ENCODE measurements at places on chromosomes 11 and 22.

DNA sequence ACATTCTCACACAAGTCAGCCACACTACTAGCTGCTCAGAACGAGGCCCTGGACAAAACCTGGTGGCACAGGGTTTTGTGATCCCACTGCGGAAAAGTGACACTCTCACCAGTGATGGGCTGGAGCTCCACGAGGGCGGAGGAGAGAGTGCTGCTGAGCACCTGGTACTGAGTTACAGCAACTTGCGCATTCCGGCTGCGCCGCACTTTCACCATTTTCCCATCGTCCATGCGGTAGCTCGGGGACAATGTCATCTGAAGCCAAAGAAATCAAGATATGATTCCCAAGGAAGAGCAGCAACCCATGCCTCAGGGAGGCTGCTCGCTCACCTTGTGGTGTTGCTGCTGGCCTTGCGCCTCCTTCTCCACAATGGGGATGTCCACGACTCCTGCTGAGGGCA lies 6.1 kb downstream of the RPUSD4 start:
- no peak for DNase-seq

DNA sequence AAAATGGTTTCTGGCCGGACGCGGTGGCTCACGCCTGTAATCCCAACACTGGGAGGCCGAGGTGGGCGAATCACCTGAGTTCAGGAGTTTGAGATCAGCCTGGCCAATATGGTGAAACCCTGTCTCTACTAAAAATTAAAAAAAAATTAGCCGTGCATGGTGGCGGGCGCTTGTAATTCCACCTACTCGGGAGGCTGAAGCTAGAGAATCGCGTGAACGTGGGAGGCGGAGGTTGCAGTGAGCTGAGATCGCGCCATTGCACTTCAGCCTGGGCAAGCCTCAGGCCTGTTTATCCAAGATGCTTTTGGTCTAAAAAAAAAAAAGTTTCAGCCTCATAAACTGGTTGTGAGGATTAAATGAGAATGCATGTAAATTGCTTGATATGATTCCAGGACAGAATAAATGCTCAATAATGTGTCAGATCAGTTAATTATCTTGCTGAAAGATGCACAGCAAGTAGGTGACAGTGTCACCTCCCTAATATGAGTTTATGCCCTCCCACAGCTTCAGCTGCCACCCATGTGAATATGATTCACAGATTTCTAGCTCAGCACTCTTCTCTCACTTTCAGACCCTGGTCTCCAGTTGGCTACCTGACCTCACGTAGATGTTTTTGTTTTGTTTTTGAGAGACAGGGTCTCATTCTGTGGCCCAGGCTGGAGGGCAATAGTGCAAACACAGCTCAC lies 1.1 kb upstream of the ALG8 start:
- DNase-seq: no peak

GRCh38 chr11:36131721-36132397 lies 157.4 kb downstream of the COMMD9 start:
- DNase-seq: peak; percentile 39

DNA sequence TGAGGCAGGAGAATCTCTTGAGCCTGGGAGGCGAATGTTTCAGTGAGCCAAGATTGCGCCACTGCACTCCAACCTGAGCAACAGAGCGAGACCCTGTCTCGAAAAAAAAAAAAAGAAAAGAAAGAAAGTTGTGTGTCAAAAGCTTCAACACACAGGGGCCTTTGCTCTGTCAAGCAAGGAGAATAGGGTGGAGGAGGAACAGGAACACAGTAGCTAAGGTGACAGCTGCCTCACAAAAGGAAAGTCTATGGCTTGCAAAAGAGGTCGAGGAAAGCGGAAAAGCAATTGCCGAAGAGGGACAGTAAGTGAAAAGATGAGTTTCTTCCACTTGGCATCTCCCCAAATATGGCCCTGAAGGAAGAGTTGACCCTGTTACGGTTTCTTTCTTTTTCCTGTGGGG lies 26.5 kb upstream of the TMA7B start:
- no peak for DNase-seq

- DNase-seq: peak; percentile 22
Measured at GRCh38 chr22:27372969-27373670, 428.4 kb downstream of the MN1 start.

DNA sequence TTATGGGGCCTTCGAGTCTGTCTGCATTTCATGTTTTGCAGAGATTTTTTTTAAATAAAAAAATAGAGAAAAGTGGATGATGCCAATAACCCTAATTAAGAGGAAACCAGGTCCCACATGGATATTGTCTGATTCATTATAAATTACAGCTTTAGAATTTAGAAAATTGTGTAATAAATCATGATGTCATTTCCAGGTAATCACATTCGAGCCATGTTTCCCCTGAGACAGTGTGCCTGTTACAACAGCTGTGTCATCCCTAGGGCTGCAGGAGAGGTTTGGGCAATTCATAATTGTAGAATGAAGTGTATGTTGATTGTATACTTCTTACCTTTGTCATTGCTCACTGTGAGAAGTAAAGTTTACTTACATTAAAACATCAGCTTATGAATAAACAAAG lies 38.3 kb downstream of the NCAM1 start:
- no peak for DNase-seq

- no peak for DNase-seq
Measured at GRCh38 chr11:37107415-37107814, 509.4 kb upstream of the RAG2 start.

DNA sequence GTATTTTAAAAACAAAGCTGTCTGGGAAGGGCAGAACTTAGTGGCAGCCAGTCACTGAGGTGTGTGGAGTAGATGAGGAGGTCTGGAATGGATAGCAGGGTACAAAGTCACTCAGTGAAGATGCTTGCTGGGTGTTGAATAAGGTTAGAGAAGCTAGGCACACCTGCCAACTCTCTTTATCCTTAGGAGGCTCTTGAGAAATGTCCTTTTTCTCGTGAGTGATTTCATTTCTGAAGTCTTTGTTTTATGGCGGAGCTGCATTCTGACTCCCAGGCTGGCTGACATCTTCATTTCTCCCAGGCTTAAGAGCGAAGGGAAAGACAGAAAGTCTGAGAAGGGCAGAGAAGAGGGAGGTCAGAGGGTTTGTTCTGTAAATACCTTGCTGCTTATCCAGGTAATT lies 31.0 kb downstream of the CECR2 start:
- DNase-seq: no peak

DNA sequence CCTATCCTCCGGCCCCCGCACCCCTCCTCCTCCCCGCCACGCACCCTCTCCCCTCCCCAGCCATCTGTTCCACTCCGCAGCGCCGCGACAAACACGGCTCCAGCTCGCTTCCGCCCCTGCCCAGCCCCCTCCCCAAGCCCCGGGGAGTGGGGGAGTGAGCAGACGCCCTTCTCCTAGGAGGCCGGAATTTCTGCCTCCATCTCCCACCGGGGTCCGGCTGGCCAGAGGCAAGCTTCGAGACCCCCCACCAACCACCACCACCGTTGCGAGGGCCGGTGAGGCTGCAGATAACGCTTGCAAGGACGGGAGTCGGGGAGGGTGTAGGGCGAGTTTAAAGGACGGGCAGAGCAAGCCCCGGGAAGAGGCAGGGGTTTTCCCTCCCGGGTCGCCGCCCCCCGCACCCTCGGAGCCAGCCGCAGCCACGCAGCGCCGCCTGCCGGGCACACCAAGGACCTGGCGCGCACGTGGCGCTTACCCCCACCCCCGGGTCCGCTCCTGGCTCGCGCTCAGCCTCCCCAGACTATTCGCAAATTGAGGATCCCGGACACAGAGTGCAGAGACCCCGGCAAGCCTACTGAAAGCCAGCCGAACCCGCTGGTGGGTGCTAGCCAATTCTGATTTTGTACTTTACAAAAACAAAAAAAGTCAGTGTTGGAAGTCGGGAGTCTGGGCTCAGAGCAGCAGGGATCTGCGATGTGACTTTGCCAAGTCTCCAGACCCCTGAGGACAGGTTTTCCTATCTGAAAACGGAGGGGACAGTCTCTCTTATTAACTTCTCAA lies 22.6 kb downstream of the RTN4RL2 start:
- peak; percentile 27 for DNase-seq

- no peak for DNase-seq
Measured at GRCh38 chr11:109986488-109986887, 106.7 kb upstream of the ZC3H12C start.

DNA sequence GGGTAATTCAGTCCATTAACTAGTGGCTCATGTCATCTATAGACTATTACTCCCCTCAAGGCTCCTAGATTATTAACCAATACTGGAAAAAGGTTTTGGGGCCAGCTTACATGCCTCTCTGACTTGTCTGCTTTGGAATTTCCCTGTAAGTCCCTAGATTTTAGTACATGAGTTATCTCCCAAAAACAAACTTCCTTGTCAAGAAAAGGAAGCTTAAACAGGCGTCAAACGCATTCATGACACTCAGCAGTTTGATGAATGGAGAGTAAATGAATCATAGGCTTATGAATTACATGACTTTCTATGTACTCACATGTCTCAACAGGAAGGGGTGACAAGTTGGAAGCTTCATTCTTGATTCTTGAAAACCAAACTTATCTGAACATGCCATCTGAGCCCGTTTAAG lies 70.8 kb downstream of the BLID start:
- peak; percentile 96 for DNase-seq

- peak; percentile 12 for DNase-seq
Measured at GRCh38 chr11:99814021-99814420, 793.3 kb downstream of the CNTN5 start.

- no peak for DNase-seq
Measured at GRCh38 chr11:1968454-1969002, 21.4 kb downstream of the MRPL23 start.

GRCh38 chr22:28395520-28395919 lies 284.1 kb downstream of the TTC28 start:
- no peak for DNase-seq

DNA sequence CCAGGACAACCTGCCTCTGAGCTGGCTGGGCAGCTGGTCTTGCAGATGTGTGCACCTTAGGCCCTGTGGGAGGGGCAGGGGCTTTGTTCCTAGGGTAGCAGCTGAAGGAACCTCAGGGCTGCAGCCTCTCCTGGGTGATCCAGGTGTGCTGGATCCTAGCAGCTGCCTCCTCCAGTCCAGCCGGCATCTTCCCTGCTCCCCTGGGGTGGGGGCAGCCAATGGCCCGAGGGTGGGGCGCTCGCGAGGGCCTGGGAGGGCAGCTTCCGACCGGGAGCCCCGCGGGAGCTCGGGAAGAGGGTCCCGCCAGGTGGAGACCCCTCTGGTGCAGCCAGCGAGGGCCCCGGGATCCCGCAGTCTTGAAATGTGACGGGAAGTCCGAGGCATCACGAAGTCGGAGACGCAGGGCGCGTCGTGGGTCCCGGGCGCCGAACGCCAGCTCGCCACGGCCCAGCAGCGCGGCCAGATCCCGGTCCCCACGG lies 1.7 kb downstream of the IFITM1 start:
- no peak for DNase-seq

- peak; percentile 81 for DNase-seq
Measured at GRCh38 chr11:121936781-121937447, 179.1 kb downstream of the BLID start.

GRCh38 chr22:45817745-45818423 lies 146.2 kb downstream of the ATXN10 start:
- DNase-seq: no peak

- peak; percentile 18 for DNase-seq
Measured at GRCh38 chr11:106409222-106409621, 331.8 kb downstream of the AASDHPPT start.

GRCh38 chr11:122273476-122274191 lies 157.6 kb upstream of the BLID start:
- no peak for DNase-seq

- DNase-seq: no peak
Measured at GRCh38 chr22:21632237-21632895, at the start of gene CCDC116. Gene CCDC116, plus strand, starts transcription at chr22:21632760. Its CDS starts 422 bp downstream, at chr22:21633182.

DNA sequence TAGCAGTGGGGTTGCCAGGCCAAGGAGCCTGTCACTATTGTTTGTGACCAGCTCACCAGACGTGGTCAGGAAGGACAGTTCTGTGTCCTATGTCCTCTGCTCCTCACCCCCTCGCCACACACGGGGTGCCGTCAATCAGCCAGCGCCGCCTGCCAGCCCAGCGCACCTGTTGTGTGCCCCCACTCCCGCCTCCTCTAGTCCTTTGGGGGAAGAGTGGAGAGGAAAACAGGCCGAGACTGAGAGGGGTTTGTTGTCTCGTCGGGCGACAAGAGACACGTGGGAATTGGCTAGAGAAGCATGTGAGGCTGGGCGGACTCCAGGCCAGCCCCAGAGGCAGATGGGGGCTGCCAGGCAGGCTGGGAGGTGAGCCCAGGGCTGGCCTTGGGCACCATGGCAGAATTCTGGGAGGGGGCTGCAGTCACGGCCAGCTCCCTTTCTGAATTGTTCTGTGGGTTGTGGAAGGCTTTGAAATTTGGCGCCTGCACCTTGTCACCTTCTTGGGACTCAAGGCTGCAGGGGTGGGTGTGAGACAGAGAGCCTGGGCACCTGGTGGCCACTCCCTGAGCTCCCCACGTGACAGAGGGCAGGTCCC lies 3.1 kb upstream of the KCNQ1OT1 start:
- DNase-seq: no peak

DNA sequence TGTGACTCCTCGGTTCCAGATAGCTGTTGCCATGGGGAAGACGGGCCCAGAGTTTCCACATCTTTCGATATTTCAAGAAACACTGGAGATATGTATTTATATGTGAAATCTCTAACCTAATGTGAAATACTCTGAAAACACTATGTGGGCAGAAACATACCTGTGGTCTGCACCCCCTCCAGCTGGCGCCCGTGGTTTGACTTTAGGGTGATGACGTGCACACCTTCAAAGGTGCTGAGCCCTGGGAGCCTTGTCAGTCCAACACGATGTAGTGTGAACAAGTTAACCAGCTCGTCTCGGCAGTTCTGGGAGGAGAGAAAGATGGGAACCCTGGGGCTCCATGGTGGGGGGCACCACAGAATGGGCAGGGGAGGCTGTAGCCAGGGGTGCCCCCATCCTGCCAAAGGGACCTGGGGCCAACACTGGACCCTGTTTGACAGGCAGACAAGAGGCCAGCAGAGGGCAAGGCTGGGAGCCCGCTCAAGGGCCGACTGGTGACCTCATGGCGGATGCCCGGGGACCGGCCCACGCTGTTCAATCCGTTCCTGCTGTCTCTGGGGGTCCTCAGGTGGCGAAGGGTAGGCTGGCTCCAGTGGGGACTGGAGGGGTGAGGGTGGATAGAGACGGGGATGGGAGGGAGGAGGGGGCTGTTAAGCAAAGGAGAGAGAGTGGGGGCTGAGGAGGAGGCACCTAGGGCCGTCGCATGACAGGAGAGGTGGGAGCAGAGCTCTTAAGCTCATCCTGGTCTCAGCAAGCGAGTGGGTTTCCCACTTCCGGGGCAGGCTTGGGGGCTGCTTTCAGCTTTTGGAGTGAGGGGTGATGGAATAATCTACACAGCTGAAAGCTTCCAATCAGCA lies 43.8 kb downstream of the TRIOBP start:
- no peak for DNase-seq

DNA sequence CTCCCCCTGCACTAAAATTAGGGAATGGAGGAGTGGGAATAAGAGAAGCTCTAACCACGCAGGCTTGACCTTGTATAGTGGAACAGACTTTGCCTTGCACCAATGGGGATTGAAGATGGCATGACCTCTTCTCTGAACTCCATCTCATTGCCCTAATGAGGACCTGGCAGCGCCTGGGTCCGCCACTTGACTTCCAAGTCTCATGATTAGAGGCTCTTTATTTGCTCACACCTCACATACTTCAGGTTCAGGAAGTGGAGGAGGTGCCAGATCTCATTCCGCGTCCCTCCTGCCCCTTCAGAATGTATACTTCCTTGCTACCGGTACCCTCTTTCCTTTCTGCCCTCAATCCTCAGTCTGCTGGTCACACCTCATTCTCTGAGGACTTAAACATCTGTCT lies 106.0 kb upstream of the CD44 start:
- DNase-seq: no peak

GRCh38 chr11:47714554-47715081 lies 551 bp downstream of the AGBL2 start:
- peak; percentile 10 for DNase-seq
